ENCODE measurements at places on chromosomes 3 and 15.
A peak's percentile ranks its signal among the peaks of the same experiment; 100 is the strongest.

- DNase-seq: no peak
These were observed 904.1 kb downstream of the OTOL1 start for GRCh38 chr3:162400697-162401096.

- peak; percentile 62 for DNase-seq
These were observed 7.4 kb upstream of the CCDC33 start for GRCh38 chr15:74228723-74229081.

GRCh38 chr15:63469190-63469589 is 35.2 kb upstream of the USP3 start:
- DNase-seq: no peak

DNA sequence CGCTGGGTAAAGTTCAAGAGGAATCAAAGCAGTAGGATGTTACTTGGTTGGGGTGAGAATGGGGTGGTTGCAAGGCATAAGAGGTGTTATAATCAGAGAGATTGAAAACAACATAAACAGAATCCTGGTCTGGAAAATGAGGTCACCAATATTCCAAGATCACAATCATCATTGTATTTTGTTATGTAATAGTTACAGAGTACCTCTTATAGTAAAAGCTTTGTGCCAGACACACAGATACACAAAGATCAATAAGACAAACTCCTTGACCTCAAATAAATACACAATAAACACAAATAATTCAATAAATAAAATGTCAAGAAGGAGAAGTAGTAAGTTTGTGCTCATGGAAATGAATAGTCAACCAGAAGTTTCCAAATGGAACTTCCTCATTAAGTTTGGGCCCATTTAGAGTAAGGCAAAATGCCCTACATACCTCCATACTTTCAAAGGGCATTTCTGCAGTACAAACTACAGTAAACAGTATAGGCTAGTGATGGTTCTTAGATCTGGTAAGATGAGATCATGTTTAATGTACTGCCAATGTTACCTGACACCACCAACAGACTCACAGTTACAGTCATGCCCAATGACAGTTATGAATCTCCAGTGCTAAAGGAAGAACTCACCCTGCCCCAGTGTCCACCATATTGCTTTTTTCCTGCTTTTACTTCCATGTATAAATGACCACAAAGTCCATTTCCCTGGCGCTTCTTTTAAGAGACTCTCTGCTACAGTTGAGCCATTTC is 93.4 kb downstream of the KCNMB2 start:
- no peak for DNase-seq

DNA sequence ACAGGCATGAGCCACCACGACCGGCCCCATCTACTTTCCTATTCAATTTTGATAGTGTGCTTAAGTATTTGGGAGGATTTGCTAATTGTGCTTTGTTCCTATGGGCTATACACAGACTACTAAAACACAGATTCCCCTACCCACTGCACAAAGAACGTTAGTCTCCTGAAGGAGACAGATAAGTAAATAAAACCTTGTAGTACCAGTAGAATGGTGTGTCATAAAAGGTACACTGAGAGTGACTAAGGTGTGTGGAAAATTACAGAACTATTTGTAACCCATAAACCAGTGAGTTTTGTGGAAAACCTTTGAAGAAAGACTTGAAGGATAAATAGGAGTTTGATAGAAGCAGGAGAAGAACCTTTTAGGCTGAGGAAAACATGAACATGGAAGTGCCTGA is 158.2 kb downstream of the VPS8 start:
- no peak for DNase-seq

DNA sequence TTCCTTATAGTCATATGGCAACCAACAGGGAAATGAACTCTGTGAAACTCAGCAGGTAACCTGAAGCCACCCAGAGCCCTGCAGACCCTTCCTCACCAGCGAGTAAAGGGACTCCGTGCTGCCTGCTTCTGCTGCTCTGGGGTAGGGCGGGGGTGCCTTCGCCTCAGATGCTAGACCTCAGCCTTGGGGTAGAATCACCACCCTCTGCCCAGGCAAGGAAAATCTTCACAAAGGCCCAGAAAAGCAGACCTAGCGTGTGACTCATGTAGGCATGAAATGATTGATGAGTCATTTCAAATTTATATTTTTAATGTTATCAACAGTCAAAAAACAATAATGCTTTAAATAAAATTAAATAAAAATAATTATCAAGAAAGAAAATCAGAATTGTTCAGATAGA is 6.6 kb downstream of the STIMATE start:
- no peak for DNase-seq

GRCh38 chr3:7764115-7764514 is 737.5 kb upstream of the LMCD1 start:
- no peak for DNase-seq

- no peak for DNase-seq
These were observed 14.7 kb upstream of the PLA2G4F start for GRCh38 chr15:42171122-42171521.

GRCh38 chr15:100713163-100713867 is 110.9 kb downstream of the ASB7 start:
- DNase-seq: no peak

GRCh38 chr3:76700323-76700722 is 339.6 kb upstream of the ROBO2 start:
- DNase-seq: no peak

DNA sequence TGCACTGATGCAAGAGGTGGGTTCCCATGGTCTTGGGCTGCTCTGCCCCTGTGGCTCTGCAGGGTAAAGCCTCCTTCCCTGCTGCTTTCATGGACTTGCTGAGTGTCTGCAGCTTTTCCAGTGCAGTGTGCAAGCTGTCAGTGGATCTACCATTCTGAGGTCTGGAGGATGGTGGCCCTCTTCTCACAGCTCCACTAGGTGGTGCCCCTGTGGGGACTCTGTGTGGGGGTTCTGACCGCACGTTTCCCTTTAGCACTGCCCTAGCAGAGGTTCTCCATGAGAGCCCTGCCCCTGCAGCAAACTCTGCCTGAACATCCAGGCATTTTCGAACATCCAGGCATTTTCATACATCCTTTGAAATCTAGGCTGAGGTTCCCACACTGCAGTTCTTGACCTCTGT is 329.8 kb upstream of the NAALADL2 start:
- no peak for DNase-seq

DNA sequence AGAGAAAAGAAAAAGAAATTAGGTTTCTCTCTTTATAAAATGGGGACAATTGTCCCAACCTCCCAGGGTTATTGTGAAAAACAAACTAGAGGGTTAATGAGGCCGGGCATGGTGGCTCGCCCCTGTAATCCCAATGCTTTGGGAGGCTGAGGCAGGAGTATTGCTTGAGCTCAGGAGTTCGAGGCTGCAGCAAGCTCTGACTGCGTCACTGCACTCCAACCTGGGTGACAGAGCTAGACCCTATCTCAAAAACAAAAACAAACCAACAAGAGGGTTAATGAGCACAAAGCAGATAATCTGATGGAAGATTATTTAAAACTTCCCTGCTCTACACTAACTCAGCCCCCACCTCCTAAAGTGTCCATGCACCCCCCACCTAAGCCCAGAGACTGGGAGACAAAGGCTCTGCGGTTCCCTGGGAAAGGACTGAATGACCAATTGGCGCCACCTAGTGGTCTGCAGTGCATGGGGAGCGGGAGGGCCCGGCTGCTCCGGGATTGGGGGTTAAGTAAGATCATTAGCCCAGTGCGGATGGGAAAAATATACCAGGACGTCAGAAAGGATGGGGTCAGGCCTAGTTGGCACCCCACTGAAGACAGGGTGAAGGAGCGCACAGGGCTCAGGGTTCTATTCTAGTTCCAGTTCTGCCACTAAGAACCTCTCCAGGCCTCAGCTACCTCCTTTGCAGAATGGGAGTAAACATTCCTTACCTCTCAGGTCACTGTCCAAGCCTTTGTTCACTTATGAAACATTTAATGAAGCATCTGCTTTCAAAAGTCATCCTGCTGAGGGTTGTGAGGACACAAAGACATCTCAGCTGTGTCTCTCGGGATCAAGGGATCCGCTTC is 15.6 kb downstream of the PIF1 start:
- peak; percentile 97 for DNase-seq

- no peak for DNase-seq
These were observed 76.7 kb upstream of the LPP start for GRCh38 chr3:188077160-188077799.

DNA sequence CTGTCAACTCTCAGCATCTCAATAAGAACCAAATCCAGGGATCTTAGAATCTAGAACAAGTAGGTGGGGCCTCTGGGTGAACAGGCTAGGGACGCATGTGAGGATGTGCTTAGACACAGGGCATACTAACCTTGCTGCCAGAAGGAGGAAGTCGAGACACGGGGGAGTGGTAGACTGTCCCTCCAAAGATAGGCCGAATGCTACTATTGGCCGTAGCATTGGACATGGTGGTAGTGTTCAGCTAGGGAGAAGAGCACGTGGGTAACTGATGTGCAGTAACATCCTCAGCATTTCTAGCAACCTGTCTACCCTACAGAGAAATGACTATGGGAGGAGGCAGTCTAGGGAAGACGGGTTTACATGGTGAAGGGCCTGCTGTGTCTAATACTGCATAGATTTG is 15.6 kb downstream of the RCCD1 start:
- DNase-seq: no peak

- no peak for DNase-seq
These were observed 22.1 kb upstream of the CDIN1 start for GRCh38 chr15:36557364-36557763.

DNA sequence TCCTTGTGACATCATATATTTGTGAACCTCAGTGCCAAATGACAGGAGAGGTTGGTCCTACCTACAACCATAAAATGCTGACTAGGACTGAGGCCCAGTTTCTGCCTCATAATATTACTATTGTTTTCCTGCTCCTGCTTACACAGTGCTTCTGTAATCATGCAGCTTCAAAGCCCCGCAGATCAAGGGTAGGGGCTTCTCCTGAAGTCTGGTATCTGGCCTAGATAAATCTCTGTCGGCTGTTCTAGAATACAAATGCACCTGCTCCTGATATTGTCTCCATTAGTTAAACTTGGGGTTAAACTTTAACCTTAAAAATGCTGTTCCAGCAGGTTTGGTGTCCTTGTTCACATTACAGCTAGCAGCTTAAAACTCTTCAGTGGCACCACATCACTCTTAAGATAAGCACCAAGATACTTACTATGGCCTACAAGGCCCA is 552.4 kb downstream of the TUSC7 start:
- DNase-seq: no peak

DNA sequence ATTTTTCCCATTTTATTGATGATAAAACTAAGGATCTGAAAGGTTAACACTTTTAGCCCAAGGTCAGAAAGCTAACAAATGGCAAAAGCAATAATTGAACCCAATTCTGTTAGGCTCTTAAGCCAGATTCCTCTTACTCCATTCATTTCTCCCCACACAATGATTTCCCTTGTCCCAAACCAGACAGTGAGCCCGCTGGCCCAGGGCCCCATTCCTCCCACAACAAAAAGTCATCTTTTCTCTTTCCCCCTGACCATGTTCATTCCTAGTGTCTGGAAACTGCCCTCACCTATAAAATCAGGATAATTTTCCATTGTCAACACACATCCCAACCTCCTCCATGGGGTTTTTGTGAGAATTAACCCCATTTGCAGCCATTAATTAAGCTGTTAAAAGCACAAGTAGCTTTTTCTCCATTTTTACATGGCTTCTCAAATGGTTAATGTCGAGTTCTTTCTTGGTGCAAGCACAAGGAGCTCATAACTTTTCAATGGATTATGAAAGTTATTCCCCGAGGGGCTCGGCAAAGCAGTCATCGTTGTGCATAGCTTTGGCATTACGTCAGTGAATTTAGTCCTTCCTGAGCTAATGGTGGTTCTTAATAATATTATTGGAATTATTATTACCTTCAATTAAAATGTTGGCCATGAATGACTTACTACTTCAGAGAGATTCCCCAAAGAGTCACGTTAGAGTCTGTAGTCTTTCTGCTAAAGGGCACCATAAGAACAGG is 151.0 kb upstream of the WNT5A start:
- no peak for DNase-seq

- DNase-seq: no peak
These were observed 7.1 kb upstream of the DVL3 start for GRCh38 chr3:184148076-184148475.

- DNase-seq: no peak
These were observed 27.2 kb downstream of the PLCL2 start for GRCh38 chr3:16911916-16912315.

GRCh38 chr3:12655701-12656100 is 8.2 kb downstream of the RAF1 start:
- no peak for DNase-seq

DNA sequence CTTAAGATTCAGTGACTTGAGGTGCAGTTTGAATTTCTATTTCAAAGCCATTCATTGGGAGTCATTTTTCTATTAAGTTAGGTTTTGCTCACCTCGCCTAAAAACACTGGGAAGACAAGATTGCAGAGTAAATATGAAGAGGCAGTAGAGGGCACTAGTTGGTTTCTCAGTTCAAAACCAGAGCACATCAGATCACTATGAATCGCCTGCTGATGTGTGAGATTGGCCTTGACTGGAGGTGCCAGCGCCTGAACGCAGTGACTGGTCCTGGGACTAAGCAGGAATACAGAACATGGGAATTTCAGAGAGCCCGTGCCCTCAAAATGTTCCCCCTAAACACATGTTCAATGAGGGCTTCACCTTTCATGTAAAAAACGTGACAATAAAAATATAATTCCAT is 229.0 kb downstream of the ITPR1 start:
- peak; percentile 28 for DNase-seq

GRCh38 chr3:43257850-43258249 is 28.5 kb upstream of the SNRK start:
- no peak for DNase-seq

DNA sequence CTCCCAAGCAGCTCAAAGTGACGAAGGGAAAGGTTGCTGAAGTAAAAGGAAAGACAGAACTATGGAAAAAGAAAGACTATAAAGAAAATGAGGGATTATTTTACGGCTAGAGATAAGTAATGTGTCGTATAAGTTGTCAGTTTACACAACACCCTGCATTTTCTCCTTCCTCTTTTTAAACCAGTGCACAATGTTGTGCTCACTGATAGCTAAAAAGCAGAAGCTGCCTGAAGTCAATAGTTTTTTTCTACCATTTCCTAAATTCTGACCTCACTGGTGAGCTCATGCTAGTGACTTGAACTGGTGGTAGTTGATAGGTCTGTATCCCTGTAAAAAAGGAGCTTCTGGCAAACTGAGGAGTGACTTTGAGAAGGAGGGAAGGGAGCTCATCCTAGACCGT is 368.6 kb upstream of the GBE1 start:
- DNase-seq: no peak

DNA sequence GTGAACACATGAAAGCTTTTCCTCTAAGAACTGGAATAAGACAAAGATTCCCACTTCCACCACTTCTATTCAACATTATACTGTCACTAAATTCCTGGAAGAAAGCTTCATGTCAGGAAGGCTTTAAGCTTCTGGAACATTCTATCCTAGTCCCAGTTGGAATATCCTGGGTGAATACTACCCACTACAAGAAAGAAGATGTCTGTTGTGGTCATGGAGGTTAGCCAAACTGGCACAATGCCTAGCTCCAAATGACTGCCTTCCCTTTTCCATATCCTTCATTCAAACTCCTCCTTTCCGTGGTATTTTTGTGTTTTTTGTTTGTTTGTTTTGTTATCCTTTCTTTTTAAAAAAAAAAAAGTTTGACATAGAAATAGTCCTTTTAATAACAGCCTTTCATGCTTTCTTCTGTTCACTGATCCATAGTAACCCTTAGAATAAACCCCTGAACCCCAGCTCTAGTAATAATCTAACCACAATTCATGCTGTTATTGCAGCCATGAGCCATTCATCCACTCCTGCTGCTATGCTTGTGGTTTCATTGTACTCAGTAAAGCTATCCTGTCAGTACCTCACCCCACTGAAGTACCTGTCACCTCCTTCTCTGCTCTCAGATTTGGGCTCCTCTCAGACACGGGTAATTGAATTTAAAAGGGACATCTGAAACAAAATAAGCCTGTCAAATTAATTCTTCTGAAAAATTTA is 447.5 kb downstream of the IGSF11 start:
- DNase-seq: no peak
